Forelimb muscle (tissue), 1 donor: ENCODE measurements at places on chromosomes 13 and 19. TPM values are rescaled to one million over a fixed set of nuclear protein-coding genes. Genes with fewer than 3 reads are reported as not detected.

PRSS57 gene
- 0.44 TPM for polyA plus RNA-seq

- DNase-seq, result no peak
These were observed 13.7 kb upstream of the ZNF888 start for GRCh38 chr19:52936954-52937325.

ZSCAN4 gene
- not detected for polyA plus RNA-seq

DNA sequence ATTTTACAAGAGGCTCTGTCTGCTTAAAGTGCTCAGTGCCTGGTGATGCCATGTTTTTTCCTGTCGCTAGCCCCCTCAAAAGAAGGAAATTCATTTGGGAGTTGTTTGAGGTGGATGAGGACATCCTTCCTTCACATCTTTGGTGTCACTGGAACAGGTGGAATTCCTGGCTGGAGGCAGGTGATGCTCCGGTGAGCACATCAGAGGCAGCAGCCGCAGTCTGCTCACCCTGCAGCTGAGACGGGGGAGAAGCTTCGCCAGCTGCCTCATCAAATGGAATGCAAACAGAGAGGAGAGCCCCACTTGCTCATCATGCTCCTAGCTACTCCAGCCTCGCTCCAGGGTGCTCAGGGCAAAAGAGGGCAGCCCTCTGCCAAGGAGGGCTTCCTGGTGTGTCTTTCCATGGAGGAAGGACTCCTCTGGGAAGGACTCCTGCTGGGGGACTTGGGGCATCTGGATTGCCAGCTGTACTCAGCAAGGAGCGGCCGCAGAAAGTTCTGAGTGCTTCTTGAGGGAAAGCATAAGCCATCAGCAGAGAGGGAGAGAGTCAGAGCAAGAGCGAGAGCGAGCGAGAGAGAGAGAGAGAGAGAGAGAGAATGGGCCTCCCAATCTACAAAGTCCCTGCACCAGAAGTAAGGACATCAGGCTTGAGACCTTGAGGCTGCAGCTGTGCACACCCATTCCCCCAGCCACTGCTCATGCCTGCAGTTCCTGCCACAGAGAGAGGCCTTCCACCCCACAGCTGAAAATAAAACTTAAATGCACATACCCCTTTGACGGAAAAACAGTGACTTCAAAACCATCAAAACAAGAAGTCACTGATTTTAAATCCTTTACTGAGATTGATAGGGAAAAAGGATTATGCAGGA, 74.3 kb upstream of the UBL3 start:
- no peak for DNase-seq

PPAN gene
- polyA plus RNA-seq, result 28.5 TPM

DNA sequence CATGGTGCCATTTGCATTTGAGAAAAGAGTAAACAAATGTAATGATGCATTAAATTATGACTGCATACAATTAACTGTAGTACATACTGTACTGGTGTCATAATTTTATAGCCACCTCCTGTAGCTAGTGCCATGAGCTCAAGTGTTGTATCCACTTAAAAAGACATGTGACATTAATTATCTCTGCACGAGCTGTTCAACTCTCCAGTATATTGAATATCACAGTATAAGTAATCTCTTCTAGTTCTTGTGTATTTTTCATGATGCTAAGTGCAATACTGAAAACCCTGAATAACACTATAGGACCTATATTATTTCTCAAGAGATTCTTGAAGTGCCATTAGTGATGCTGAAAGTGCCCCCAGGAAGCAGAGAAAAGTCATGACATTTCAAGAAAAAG, 387.3 kb downstream of the PCDH17 start:
- DNase-seq, result no peak

DNA sequence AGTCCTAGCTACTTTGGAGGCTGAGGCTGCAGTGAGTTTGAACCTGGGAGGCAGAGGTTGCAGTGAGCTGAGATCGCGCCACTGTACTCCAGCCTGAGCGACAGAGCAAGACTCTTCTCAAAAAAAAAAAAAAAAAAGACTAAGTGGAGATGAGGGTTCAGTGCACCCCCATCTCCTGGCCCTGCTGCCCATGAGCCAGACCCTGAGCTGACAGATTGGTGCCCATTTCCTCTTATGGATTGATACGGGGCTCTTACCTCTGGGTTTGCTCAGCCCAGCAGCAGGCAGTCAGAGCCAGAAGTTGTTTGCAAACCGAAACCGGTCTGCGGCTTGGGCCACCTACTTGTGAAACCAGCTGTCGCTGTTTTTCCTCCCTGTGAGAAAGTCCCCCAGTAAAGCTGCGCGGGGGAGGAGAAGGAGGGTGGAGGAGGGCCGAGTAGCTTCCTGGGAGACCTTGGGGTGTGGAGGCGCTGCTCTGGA, 36.9 kb downstream of the ARRDC2 start:
- DNase-seq, result no peak

DNA sequence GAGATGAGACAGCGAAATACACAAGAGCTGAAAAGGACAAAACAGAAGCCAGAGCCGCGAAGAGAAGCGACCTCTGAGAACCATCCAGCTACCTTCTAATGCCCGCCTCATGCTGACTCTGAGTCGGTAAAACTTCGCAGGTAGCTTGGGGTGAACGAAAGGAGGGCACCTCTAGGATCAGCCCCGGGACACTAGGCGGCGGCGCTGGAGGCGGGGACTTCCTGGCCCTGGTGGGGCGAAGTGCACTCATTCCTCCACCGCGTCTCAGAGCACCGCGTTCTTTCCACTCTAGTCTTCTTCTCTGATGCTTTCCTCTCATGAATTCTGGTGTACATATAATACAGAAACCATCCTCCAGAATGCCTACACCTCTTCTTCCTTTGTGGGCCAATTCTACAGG, 50.1 kb downstream of the KL start:
- DNase-seq, result no peak

DNA sequence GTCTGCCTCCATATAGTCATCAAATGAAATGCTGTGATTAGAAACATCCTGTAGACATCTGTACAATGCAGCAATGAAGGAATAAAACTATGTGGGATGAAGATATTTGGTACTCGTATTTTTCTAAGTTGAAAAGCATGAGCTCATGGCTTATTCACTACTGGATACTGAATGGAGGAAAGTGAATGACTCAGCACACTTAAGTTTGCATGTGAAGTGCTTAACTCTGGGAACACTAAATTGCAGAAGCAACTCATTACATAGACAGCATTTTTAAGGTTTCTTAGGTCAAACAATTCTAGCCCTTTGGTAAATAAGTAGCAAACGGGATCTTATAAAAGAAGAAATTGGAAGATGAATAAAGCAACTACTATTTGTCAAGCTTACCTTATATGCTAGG, 429.0 kb upstream of the MIR17HG start:
- no peak for DNase-seq

- DNase-seq, result no peak
These were observed 13.3 kb downstream of the KCTD15 start for GRCh38 chr19:33809960-33810359.

CADM4 gene
- polyA plus RNA-seq, result 7.0 TPM

LMTK3 gene
- polyA plus RNA-seq, result not detected
